Hematopoietic multipotent progenitor cell treated with erythropoietin and hydrocortisone succinate and interleukin-3 and kit ligand, for 4 days (in vitro differentiated cells): ENCODE measurements at places on chromosomes 1 and 21.

GRCh38 chr1:161139766-161140165, 7.3 kb upstream of the DEDD start:
- peak; percentile 81 for DNase-seq

GRCh38 chr21:44875316-44875700, 1.8 kb upstream of the PTTG1IP start:
- peak; percentile 84 for DNase-seq

DNA sequence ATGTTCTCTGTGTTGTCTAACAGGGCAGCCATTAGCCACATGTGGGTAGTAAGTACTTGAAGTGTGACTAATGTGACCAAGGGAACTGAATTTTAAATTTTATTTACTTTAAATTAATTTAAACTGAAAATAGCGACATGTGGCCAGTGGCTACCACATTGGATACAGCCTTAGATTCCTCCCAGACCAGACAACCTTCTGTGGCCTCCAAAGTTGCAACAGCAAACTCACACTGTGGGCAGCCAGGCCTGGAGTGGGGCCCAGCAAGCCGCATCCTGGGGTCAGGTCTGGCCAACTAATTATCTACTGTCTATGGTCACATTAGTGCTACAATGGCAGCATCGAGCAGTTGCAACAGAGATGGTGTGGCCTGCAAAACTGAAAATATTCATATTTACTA, 11.7 kb downstream of the EIF2D start:
- no peak for DNase-seq

DNA sequence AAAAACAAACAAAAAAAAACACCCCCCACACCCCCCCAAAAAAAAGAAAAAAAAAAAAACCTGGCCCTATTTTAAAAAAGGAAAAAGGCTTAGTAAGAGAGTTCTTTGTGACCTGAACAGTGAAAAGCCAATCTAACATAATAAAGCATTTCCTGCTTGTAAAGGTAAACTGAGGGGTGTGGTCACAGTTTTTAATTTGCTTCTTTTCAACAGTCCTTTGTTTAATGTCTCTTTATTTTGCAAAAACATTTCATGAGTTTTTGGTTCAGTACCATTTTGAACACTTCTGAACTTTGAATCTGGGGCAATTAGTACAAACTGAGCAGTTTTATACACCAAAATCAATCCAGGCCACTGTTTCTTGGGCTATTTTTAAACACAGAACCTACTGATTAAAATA, 37.6 kb downstream of the TOR3A start:
- DNase-seq: no peak

DNA sequence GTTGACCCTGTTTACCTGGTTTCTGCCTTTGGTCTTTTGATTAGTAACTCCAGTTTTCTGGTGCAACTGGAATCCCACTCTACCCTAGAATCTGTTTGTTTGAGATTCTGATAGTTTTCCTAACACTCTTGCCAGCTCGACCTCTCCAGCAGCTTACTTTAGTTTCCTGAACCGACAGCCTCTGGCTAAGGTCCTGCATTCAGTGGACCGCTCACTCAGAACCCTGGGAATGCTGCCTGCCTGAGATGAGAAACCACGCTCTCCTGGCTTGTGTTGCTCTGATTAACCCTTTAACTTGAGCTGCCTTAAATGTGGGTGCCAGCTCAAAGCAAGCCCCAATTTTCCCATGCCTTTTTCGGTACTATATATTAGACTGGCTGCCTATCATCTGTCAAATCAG, 45.3 kb upstream of the SIPA1L2 start:
- DNase-seq: no peak

GRCh38 chr1:206062464-206062863, 9.5 kb downstream of the RHEX start:
- DNase-seq: no peak

DNA sequence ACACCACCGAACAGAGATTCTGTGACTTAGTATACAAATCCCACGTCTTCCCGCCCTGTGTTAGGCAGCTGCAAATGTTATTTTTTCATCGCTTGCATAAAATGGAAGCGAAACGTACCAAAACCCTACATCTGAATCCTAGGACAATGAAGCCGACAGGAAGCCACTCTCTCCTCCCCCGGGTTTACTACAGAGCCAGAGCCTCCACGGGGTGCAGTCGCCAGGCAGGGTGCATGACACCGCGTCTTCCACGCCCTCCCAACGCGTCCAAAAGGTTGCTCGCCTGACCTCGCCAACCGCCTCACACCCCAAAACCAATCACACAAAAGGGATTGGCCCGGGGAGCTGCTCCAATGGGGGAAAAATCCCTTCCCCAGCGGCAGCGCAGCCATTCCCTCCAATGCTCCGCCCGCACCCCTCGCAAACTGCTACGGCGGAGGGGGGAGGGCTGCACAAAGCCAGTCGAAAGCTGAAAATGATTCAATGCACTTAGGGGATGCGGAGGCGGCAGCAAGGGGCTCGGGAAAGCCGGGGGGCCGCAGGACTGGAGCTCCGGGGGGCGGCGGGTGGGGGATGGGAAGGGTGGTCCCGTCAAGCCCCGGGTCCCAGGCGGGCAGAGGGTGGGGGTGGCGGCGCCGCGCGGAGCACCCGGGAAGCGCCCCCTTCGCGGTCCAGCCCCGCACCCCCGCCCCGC, 701 bp downstream of the CEP170 start:
- peak; percentile 90 for DNase-seq

DNA sequence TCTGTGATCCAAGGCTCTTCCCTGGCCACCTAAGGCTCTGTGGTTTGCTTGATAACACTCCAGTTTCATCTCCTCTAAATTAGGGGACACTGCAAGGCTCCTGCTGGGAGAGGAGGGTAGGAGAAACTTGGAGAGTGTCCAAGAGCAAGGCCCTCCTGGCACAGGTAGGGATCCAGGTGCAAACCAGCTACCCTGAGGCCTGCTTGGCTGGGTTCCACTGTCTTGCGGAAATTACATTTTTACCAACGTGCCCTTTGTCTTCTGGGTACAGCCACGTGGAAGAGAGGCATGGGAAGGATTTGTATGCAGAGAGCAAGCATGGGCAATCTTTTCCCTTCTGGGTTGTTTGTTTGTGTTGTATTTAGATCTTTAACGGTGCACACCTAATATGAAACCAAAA, 132.5 kb downstream of the PRDM2 start:
- no peak for DNase-seq

GRCh38 chr1:218371927-218372672, 27.0 kb downstream of the TGFB2 start:
- no peak for DNase-seq

DNA sequence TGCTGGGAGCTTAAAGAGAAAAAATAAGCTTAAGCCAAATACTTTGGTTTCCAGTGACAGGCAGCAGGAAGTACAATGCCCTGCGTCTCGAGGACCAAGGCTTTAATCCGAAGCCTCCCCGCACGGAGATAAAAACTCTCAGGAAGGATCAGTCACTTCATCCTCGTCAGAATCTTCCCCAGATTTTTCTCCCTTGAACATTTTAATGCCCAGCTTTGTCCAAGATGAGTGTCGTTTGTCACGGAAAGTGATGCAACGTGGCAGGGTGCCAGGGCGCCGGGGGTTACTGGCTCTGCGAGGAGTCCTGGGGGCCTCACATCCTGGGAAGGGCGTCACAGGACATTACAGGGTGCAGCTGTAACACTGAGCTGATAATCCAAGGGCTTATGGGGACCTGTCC, 25.2 kb upstream of the PCBP3 start:
- no peak for DNase-seq

- DNase-seq: peak; percentile 10
Observed at GRCh38 chr1:204623365-204623893, 62.1 kb downstream of the LRRN2 start.

GRCh38 chr1:97088391-97088790, 366.8 kb downstream of the PTBP2 start:
- DNase-seq: peak; percentile 2

DNA sequence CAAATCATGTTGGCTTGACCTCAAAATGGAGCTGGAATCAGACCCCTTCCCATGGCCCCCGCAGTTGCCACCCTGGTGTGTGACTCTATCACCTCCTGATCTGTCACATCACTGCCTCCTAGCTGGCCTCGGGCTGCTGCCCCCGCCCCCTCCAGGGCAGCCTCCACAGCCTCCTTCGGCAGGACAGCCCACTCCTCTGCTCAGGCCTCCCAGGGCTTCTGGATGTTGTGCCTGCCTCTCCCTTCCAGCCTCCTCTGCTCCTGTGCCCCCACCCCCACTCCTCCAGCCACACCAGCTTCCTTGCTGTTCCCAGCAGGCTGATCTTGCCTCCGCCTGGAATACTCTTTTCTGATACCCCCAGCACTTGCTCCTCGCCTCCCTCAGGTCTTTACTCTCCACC, 134.4 kb upstream of the EDN2 start:
- DNase-seq: no peak

DNA sequence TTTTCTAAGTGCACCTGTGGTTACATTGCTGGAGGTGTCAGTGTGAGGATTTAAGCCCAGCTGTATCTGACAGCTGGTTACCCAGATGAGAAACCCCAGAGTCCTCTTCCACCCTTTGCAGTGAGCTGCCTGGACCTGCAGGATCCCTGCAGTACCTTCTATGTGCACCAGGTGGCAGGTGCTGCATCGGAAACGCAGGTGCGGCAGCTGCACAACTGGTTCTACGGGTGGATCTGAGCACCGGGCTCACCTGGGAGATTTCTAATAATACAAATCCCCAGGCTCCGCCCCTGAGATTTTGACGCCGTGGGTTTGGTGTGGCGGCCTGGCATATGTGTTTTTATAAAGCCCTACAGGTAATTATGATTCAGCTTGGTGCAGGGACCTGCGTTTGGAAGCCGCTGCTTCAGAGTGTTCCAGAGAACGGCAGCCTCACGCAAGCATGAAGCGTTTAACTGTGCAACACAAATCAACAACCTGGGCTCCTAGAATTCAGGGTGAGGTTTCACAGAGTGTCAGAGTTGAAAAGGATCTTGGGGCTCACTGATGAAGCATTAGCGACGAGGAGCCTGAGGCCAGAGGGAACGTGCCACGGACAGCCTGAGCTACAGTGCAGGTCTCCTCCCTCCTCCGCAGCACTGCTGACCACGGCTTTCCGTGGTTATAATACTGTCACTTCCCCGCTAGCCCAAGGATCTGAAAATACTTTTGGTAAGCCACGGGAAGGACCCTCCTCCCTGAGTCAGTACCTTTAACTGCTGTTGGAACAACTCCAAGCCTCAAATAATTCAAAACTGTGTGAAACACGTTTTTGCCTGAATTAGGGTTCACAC, 96.7 kb upstream of the TRABD2B start:
- DNase-seq: peak; percentile 76

DNA sequence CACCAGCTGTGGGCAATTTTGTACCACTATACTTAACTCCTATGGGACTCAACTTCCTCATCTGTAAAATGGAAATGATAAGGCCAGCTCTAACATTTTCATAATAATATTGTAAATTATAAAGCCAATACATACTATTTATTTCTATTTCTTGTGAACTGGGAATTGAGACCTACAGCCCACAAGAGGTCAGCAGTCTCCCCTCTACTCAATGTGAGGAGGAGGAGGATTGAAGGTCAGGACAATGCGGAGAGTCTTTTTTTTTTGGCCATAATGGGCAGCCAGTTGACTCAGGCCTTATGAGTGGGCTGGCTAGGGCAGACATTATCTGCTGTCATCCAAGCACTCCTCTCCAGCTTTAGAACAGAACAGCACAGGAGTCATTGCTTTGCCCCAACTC, 90.5 kb downstream of the NUF2 start:
- DNase-seq: no peak

GRCh38 chr1:107254306-107254705, 113.5 kb downstream of the NTNG1 start:
- DNase-seq: no peak

DNA sequence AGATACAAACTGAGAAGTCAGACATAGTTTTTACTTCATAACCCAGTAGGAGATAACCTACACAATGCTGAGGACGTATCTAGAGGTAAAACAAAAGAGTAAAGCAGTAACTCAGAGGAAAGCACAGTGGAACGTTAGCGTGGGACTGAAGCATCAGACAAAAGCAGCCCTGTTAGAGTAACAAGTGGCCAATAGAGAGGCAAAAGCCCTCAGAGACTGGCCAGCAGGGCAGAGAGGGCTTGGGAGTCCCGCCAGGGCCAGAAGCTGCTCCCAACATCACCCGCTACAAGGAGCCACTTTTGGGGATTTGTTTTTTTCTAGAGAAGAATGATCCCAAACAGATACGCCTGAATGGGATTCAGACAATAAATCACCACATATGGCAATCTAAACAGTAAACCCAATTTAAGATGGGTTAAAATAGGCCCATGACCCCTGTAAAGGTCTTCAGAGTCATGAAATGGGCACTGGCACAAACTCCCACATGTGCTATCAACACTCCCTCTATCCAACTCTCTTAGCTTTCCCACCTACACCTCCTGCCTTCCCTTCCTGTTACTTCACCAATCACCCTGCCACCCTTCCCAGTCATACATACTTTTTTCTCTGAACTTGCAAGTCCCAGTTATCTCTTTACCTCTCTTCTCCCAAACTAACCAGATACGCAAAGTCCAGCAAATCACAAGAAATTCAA, 17.2 kb downstream of the TADA1 start:
- no peak for DNase-seq

- no peak for DNase-seq
Observed at GRCh38 chr1:93350322-93350721, 4.6 kb downstream of the DR1 start.

GRCh38 chr21:42118901-42119300, 47.8 kb downstream of the UMODL1 start:
- peak; percentile 91 for DNase-seq

DNA sequence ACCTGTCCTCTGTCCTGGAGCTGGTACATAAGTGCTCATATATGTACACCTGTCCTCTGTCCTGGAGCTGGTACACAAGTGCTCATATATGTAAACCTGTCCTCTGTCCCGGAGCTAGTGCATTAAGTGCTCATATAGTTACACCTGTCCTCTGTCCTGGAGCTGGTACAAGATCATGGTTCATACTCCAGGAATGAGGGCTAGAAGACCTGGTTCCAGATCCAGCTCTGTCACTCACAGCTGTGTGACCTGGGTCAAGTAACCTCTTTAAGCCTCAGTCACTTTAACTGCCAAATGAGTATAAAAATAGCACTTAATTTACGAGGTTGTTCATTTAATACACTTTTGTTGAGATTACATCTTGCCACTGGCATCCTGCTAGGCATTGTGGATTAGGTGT, 28.0 kb downstream of the SMYD3 start:
- no peak for DNase-seq

DNA sequence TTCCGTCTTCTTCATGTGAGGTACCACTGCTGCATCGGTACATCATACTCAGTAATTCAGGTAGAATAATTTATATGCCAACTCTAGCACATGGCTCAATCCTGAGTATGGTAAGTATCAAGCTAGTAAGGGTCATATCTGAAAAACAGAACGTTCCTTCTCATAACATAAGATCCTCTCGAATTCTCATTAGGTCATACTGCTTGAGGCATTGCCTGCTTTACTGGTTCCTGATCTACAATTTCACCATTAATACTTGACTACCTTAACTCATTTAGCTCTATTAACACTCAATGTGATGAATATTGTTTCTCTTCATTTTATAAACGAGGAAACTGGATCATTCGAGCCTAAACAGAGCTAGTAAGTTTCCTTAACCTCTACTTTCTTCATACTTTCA, 871.6 kb downstream of the BRINP3 start:
- DNase-seq: no peak

DNA sequence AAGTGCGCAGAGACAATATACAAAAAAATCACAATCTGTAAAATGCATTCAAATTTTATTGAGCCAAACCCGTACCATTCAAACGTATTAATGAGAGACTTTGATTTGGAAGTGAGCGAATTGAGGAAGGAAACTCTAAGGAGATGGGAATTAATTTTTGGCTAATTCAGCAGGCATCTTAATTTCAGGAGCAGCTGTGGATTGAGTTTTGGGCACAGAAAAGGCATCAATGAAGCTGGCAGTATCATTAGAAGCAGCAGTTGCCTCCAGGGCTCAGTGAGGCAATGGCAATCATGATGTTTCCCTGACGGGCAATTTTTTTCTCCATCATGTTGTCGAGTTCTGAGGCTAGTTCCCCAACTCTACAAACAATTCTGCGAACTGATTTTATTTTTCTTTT, 2041.6 kb downstream of the NCAM2 start:
- DNase-seq: no peak
